ENCODE measurements at places on chromosomes 11 and 22.

DNA sequence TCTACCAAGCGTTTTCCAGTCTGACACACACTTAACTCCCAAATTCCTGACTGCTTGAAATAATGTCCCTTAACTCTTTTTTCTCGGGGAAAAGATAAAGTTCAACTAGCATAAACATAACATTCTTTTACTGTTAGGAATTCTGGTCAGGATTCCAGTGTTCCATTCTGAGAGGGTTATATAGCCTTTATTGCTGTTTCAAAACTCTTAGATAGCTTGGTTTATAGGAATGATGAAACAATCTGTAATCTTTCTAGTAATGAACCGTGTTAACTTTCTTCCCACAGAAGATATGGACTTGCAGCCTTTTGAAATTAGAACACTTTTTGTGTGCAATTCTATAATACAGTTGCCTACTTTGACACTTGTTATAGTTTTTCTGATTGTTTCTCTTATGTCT lies 8.6 kb downstream of the REXO2 start:
- DNase-seq = no peak

DNA sequence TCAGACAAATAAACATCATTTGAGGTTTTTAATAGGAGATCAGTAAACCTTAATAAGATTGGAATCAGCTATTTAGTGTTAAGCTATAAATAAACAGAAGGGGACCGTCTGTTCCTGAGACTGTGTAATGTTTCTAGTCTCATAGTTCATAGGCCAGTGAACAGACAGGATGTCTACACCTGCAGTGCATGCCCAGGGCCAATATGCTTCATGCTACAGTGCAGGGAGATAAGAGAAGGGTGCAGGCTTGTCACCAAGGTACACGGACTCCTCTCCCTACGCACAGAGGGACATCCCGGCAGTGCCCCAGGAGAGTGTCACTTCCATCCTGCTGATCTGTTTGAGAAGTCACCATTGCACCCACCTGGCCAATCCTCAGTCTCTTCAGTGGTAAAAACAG lies 148.6 kb downstream of the OPCML start:
- no peak for DNase-seq

DNA sequence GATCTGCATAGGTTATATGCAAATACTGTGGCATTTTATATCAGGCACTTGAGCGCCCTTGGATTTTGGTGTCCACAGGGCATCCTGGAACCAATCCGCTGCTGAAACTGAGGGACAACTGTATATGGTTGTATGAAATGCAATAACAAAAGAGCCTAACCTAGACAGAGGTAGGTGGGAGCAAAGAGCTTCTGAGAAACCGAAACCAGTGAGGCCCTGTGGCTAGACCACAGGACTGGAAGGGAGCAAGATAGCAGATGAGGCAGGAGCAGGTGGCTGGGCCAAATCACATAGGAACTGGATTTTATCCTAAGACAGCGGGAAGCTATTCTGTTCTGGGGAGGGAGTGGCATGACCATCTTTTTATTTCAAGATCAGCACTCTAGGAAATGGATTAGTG lies 30.1 kb downstream of the RCN1 start:
- DNase-seq = no peak

GRCh38 chr11:96200243-96200642 lies 142.8 kb downstream of the MAML2 start:
- peak; percentile 74 for DNase-seq

- no peak for DNase-seq
Measured at GRCh38 chr11:63673579-63673978, 2.4 kb upstream of the ATL3 start.

- DNase-seq = peak; percentile 33
Measured at GRCh38 chr11:31509051-31509428, 382 bp downstream of the IMMP1L start.

DNA sequence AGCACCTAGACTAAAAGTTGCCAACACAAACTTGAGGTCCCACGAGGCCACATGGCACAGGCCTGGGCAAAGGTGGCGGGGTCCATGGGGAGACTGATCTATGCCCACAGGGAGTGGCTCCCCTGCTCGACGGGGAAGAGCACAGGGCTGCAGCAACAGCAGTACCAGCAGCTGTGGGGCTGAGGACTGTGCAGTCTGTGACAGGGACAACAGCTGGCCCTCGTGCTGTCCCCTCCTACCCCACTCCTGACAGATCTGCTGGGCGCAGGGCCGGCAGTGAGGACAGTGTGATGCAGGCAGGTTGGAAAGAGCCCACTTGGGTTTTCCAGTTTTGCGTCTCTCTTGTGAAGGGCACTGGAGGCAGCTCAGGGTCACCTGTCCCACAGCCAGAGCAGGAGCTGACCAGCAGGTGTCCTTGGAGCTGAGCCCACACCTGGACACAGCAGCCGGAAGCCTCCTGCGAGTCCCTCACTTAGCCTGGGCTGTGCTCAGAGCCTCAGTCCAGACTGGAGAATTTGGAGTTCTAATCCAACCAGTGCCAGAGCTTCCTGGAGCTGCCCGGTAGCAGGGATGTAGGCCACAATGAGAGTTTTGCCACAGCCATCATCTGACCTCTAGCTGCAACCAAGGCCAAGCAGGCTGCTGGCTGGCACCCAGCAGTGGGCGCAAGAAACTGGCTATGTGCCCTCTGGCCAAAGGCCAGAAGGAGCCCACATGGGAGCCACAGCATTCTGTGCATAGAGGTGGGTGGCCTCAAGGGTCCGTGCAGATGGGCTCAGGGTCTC lies 3.6 kb upstream of the GAS2L1 start:
- DNase-seq = no peak

DNA sequence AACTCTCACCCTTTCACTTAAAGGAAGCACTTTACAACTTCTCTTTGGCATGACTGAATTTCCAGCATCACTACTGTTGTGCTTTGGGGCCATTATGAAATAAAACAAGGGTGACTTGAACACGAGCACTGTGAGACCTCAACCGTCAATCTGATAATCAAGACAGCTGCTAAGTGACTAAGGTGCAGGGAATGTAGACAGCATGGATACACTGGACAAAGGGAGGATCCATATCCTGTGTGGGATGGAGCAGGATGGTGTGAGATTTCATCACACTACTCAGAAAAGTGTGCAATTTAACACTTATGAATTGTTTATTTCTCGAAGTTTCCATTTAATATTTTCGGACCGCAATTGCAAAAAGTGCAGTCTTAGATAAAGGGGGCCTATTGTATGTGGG lies 16.1 kb upstream of the EXPH5 start:
- DNase-seq = peak; percentile 81

GRCh38 chr11:34987617-34988016 lies 71.2 kb downstream of the PDHX start:
- DNase-seq = no peak

DNA sequence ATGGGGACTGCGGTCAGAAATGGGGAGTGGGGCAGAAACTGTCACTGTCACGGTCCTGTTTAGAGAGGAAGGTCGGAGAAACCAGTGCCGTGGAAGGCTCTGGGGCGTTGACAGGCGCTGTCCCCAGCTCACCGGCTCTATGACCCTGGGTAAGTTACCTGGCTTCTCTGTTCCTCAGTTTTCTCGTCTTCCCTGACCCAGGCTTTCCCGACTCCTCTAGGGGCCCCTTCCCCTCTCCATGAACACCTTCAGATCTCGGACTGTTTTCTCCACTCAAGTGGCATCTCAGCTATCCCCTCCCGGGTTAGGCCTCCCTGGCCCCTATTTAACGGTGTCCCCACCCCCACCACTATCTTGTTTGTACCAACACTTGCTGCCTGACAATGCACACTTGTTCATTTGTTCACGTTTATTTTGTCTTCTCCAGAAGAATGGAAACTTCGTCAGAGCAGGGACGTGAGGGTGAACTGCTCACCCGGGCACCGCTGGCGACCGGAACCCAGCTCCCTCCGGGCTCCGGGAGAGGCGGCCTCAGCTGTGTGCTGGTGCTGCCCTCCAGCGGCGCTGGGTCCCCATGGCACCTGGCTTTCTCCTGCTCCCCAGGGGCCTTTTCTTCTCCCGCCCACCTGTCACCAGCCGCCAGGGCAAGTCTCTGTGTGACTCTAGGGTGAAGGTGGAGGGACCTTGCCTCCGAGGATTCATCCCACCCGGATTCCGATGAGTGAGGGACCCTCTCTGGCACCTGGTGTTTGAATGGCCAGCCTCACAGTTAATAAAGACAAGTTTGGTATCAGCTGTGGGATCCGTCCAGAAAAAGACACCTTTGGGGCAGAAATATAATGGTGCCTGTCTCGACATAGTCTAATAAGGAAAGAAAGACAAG lies 33.1 kb upstream of the SLC35C1 start:
- DNase-seq = peak; percentile 66

DNA sequence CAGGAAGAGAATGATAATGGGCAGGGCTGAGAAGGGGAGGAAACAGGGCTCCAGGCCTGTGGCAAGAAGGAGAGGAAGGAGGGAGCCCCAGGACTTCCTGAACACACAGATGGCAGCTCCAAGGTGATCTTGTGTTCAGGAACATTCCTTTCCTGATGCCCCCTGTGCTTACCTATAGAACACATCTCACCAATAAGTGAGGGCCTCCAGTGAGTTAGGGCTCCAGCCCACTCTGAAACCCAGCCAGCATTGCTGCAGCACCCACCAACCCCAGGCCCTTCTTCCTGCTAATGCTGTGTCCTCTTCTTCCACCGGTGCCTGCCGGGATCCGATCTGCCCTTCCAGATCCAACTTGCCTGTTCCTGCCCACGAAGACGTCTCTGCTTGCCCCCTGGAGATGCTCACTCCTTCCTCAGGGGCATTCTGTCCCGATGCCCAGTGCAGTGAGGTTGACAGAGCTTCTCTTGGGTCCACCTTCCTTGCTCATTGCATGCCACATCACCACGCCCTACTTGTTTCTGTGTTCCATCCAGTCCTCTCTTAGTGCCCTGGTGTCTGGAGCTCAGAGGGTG lies 17.4 kb downstream of the ANKK1 start:
- DNase-seq = no peak

DNA sequence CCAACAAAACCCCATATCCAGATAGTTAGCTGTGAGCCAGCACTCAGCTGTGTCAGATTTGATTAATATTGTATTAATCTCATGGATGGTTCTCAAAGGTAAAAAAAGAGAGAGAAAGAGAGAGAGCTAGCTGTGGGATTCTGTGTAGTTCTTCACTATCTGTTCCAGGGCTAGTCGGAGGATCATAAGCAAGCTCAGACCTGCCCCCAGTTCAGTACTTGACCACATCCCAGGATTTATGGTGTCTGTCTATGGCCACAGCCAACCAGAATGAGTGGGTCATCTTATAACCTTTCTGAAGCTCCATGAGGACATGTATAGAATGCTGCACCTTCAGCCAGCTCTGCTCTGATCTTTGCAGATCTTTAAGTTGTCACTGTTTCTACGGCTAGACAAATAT lies 13.5 kb upstream of the B3GNT6 start:
- DNase-seq = no peak

- DNase-seq = no peak
Measured at GRCh38 chr11:73397468-73398131, 21.4 kb downstream of the RELT start.

DNA sequence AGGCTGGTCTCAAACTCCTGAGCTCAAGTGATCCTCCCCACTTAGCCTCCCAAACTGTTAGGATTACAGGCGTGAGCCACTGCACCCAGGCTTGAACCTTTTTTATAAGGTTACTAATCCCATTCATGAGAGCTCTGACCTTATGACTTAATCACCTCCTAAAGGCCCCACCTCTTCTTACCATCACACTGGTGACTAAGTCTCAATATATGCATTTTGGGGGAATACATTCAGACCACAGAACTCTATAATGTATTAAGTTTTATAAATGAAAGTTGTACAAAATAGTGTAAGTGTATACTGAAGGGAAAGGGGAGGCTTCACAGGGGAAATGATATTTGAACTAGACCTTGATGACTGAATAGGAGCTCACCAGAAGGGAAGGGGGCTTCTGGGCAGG lies 28.4 kb upstream of the RBFOX2 start:
- DNase-seq = no peak

- no peak for DNase-seq
Measured at GRCh38 chr11:76623884-76624419, 46.6 kb downstream of the LRRC32 start.

GRCh38 chr11:36394926-36395325 lies 98.8 kb downstream of the PRR5L start:
- DNase-seq = no peak

GRCh38 chr11:97502201-97502600 lies 1112.4 kb downstream of the JRKL start:
- DNase-seq = no peak

GRCh38 chr22:42892571-42893316 lies 35.7 kb upstream of the ARFGAP3 start:
- no peak for DNase-seq

DNA sequence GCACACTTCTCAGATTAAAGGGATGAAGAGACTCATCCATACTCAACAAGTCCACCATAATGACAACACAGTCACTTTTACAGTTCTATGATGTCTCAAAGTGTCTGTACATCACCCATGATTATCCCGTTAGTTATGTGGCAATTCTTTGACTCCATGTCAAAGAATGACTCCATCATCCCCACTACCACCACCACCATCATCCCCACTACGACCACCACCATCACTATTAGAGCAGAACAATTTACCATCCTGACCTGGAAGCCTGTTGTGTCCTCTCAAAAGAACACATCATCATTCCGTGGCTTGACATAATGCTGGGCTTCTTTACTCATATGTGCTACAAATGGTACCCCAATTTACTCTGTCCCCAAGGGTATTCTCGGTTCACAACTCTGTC lies 13.7 kb downstream of the PRR5L start:
- DNase-seq = no peak

DNA sequence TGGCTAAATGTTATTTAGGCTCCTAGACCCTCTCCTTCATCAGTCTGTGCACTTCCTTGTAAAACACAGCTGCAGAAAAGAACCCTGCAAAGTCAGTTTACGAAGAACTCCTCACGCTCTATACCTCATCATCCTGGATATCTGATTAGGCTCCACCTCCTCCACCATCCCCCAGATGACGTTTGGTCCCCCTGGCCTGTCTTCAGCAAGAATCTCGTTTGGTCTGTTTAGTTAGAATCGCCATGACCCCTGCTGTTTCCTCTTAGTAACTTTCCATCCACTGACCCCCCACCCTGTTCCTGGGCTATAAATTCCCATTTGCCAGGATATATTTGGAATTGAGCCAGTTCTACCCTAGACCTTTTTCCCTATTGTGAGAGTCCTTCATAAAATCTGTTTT lies 214.1 kb downstream of the OPCML start:
- no peak for DNase-seq

DNA sequence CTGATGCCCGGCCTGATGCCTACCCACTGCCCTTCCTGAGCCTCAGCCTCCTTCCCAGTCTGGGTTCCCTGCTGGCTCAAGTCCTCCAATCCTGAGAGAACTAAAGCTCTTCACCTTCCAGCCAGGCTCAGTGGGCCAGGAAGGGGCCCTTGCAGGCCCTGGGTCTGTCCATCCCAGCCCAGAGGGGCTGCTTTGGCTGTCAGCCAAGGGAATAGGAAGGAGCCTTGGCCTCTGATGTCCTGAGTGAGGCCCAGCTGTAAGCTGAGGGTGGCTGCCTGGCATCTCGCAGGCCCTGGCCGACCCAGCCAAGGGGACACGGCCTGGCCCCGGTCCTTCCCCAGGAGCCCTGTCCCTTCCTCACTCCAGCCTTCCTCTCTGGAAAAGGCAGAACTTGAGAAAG lies 83.4 kb downstream of the DHCR7 start:
- DNase-seq = no peak
